HFFc6 (cell line): ENCODE measurements at places on chromosomes 1 and 21. TPM values are rescaled to one million over a fixed set of nuclear protein-coding genes. Genes with fewer than 3 reads are reported as not detected.
A peak's percentile ranks its signal among the peaks of the same experiment; 100 is the strongest.

SPRR2E gene
- total RNA-seq = not detected in 2 replicates

NPHP4 gene
- total RNA-seq = 5.2 to 6.8 TPM (median 6.5 TPM) in 3 replicates

CHIA gene
- not detected in 3 replicates for total RNA-seq

TSPEAR gene
- not detected in 3 replicates for total RNA-seq

HRNR gene
- total RNA-seq = not detected in 3 replicates

FTCD gene
- total RNA-seq = 0.39 to 1.2 TPM (median 0.67 TPM) in 3 replicates

SERINC2 gene
- 185 to 276 TPM (median 244 TPM) in 3 replicates for total RNA-seq

FOXD3 gene
- not detected in 3 replicates for total RNA-seq

- DNase-seq = no peak
Measured at GRCh38 chr1:32903991-32904785, 3.0 kb upstream of the TMEM54 start.

DNA sequence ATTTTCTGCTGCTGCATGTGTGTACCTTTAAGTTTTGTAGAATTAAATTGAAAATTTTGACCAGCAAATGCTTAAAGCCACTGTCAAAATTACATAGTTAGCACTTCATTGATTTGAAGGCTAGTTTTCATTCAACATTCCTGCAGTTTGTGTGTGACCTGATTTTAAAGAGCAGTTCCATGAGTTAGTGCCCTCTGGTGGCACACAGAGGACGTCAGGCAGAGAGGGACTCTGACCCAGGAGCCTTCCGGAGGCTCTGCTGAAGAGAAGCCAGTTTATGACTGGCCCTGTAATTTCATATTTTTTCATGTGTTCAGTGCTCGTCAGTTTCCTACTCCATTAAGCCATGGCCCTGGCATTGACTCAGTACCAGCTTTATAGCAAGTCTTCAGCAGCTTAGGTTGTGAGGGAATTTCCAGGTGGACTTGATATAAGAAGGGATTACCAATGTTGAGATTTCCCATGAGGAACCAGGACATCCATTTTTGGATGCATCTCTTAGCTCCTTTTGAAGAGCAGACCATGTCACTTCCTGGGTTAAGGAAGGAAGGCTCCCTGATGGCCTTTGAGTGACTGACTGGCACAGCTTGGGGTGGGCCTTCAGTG lies 104.7 kb downstream of the CAMTA1 start:
- peak; percentile 62 for DNase-seq

DNA sequence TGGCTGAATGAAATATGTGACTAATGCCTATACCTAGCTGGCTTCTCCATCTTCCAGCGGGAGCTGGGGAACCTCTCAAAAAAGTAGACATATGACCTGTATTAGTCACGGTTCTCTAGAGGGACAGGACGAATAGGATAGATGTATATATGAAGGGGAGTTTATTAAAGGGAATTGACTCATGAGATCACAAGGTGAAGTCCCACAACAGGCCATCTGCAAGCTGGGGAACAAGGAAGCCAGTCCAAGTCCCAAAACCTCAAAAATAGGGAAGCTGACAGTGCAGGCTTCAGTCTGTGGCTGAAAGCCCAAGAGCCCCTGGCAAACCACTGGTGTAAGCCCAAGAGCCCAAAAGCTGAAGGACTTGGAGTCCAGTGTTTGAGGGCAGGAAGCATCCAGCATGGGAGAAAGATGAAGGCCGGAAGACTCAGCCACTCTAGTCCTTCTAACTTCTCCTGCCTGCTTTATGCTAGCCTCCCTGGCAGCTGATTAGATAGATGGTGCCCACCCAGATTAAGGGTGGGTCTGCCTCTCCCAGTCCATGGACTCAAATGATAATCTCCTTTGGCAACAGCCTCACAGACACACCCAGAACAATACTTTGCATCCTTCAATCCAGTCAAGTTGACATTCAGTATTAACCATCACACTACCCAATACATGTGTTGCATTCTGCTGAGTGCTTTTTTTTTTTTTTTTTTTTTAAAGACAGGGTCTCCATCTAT lies 19.6 kb downstream of the OLIG1 start:
- no peak for DNase-seq

GRCh38 chr1:54273795-54274163 lies 73.8 kb downstream of the MRPL37 start:
- no peak for DNase-seq

DNA sequence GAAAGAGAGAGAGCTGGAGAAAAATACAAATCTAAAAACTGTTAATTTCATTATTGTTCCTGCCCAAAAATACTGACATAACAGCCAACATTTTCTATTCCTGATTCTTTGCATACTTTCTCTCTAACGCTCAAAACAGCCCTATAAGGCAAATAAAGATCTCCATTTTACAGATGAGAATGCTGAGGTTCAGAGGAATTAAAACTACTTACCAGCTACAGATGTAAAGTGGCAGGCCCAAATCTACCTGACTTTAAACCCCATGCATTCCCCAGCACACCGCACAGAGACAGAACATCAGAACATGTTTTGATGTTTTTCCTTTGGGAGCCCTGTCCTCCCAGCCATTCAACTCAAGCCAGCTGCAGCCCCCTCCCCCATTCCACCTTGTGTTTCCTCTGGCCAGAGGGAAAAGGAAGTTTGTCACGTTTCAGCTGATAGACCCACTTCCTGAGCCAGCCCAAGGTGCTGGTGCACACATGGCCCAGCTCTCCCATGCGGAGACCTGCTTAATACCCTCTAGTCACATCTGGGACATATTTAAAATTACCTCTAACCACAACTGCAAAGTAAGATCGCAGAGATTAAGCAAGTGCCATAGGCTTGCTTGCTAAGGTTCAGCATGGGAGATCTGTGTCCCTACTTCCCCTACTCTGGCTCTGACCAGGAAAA lies 133.1 kb upstream of the NFIA start:
- no peak for DNase-seq

DNA sequence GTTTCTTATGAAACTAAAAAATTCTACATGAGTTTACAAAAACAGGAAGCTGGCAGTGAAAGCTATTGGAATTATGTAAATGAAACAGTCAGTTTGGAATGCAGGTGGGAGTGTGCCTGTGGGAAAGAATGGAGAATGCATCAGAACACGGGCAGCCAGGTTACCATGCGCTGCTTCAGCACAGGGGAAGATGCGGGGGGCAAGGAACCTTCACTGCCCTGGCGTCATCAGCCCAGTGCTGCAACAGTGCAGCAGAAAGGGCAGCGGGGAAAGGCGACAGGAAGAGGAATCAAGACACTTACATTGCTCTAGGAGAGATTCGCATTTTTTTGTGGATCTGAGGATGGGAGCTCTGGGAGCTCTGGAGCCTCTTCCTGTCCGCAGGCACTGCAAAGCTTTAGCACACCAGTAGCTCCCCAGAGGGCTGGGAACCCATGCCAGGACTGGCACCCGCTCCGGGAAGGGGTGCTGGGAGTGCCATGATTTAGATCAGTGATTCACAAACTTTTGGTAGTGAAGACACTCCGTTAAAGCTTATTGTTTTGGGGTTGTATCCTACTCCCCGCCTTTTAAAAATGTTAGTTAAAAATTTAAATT lies 64.1 kb upstream of the WDR26 start:
- DNase-seq = peak; percentile 57

DNA sequence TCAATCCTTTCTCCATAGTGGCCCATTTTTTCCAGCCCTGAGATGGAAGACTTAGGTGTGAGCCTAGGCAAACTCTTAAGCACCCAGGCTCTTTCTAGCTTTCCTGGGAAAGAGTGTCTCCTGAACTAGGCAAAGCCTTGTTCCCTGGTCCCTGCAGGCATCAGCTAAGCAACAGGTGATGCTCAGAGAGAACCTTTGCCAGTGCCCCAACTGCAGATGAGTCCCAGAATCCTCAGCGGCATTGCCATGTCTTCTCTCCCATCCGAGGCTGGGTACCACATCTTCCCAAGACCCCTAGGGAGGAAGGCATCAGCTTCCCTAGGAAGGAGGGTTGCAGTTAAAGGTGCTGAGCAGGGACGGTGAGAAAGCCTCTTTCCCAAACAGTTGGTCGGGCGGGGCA lies 8.2 kb upstream of the VSIG8 start:
- no peak for DNase-seq

DNA sequence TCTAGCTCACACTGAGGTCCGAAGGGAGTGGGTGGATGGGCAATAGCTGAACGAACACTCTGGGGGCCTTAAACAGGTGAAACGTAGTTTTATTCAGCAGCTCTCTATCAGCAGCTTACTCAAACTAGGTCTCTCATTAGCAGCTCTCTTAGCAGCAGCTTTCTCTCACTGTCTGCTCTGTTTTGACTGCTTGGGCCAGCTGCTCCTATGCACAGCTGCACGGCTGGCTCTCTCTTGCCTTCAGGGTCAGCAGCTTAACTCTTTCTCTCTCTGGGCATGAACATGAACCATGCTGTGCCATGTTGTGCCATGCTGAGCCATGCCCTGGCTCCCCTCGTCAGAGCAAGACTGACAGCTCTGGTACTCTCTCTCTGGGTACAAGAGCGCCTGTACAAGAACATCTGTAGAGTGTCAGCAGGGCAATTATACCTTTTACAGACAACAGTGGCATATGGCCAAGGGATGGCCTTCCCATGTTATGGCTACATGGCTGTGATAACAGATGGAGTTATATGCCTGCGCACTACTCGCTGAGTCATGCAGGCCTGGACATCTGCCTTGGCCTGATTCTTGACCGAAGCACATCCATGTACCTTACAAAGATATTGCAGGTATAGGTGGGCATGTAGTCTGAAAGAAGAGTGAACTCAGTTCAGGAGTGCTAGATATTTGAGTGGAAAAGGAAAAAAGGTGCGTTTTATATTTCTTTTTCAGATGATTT lies 152.4 kb downstream of the LEPR start:
- no peak for DNase-seq

- no peak for DNase-seq
Measured at GRCh38 chr1:30444850-30445249, 278.5 kb downstream of the MATN1 start.

DNA sequence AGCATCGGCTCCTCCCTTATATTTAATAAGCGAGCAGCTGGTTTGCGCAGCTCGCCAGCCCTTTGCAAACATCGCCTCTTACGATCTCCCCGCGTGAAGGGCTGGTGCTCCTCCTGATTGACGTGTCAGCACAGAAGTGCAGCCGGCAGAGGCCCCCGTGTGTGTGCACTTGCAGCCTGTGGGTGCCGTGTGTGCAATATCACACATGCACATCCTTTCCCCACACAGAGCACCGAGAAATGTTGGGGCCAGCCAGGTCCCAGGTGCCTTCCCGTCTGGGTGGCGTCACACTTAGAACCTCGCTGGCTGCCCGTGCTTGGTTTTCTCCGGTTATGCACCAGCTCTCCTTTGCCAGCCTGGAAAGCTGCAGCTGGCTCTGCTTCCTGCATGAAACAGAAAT lies 126.6 kb upstream of the AJAP1 start:
- no peak for DNase-seq

DNA sequence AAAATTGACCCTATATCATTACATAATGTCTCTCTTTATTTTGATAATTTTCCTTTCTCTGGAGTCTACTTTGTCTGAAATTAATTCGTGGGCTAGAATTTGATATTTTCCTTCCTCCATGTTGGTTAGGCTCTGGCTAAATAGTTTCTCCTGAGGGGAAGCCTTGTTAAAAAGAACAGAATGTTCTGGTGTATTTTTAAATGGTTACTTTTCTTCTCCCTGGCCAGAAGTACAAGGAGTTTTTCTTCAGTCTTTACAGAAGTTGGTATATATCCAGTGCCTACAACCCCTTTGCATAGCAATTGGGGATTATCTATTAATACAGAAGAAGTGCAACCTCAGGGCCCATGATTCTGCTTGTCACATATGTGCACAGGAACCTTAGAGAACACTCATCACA lies 185.6 kb upstream of the RAB4A start:
- no peak for DNase-seq

- no peak for DNase-seq
Measured at GRCh38 chr1:27596986-27597385, 7.0 kb downstream of the AHDC1 start.

- DNase-seq = no peak
Measured at GRCh38 chr1:154327466-154328317, 2.4 kb downstream of the ATP8B2 start.

- DNase-seq = peak; percentile 95
Measured at GRCh38 chr1:16145662-16146278, 10.1 kb downstream of the EPHA2 start.

GRCh38 chr1:76503736-76504135 lies 363.5 kb upstream of the ST6GALNAC5 start:
- no peak for DNase-seq

- no peak for DNase-seq
Measured at GRCh38 chr21:32566741-32567389, 18.5 kb downstream of the TCP10L start.

GRCh38 chr1:184356891-184357290 lies 29.9 kb upstream of the C1orf21 start:
- no peak for DNase-seq
